ENCODE measurements at places on chromosomes 2 and 18. TPM values are rescaled to one million over a fixed set of nuclear protein-coding genes. Genes with fewer than 3 reads are reported as not detected.
A peak's percentile ranks its signal among the peaks of the same experiment; 100 is the strongest.

COX5B gene
- total RNA-seq: 358 TPM

C2orf15 gene
- total RNA-seq: not detected

ZNF532 gene
- 104 TPM for total RNA-seq

SLC16A14 gene
- total RNA-seq: 0.71 TPM

SETBP1 gene
- total RNA-seq: 68.0 TPM

CYP27A1 gene
- total RNA-seq: 21.9 TPM

DNA sequence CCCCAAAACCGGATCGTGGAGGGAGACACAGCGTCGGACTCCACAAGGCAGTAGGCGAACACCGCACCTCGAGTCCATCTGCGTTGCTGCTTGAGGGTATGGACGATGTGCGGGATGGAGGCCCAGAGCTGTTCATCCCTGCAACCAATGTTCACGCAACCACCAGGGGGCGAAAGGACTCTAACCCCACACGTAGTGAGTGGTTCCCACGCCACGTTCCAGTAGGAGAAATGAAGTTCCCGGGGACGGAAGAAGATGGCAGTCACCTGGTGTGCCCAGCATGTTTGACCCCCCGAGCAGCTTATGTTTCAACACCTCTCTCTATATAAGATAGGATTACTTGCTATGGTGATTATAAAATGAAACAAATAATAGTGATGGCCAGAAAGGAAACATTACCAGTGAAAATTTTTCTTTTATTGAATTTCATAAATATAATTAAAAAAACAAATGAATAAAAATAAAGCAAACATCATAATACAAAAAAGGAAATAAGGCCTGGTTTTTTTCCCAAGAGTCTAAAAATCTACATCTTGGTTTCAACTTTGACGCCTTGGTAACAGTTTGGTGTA, 184.3 kb downstream of the SH3BP4 start:
- H3K4me3 ChIP-seq: no peak overlapping the region
- no peaks in the 10 kb centered on the region for H3K27me3 ChIP-seq
- no peak overlapping the region for H3K27ac ChIP-seq
- H3K4me1 ChIP-seq: no peaks in the 10 kb centered on the region
- H3K36me3 ChIP-seq: no peaks in the 10 kb centered on the region

GRCh38 chr2:68850524-68850923, 20.7 kb downstream of the BMP10 start:
- no peaks in the 10 kb centered on the region for H3K36me3 ChIP-seq
- H3K4me3 ChIP-seq: no peak overlapping the region
- no peaks in the 10 kb centered on the region for H3K4me1 ChIP-seq

- no peaks in the 10 kb centered on the region for H3K4me1 ChIP-seq
- H3K27me3 ChIP-seq: no peaks in the 10 kb centered on the region
- no peak overlapping the region for H3K27ac ChIP-seq
- no peak overlapping the region for H3K4me3 ChIP-seq
- no peak for DNase-seq
Observed at GRCh38 chr2:186308347-186308746, 177.7 kb upstream of the ZC3H15 start.

DNA sequence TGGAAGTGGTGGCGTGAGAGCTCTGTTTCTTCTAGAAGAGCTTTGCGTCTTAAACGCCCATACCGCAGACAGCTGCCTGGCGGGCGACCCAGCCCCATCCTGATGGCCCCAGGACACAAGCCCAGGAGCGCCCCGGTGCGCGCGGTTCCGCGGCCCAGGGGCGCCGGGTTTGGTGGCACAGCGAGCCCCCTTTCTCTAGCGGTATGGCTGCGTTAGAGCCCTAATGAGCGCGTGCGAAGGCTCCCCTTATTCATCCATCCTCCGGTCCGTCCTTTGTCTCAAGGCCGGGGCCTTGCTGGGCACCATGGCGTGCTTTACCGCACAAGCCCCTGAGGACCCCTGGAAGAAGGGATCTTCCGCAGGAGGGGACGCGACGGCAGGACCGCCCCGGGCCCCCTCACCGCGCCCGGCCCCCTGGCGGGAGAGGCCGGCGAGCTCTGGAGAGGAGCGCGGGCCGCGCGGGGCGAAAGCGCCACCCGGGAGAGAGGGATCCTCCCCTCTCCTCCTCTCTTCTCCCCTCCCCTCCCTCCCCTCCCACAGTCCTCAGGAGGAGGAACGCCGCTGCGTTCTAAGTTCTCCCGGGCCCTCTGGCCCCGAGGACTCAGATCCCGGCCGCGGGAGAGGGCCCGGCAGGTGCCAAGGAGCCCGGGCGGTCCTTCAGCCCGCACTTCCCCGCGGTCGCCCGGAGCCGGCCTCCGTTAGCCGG, 626 bp upstream of the SLC1A4 start:
- no peaks in the 10 kb centered on the region for H3K36me3 ChIP-seq
- H3K4me3 ChIP-seq: peak overlapping the region; percentile 52
- H3K27me3 ChIP-seq: no peaks in the 10 kb centered on the region
- peaks cover 27% of the 10 kb centered on the region for H3K4me1 ChIP-seq
- peak; percentile 88 for DNase-seq
- H3K27ac ChIP-seq: peak overlapping the region; percentile 97

- no peak overlapping the region for H3K4me3 ChIP-seq
- no peak for DNase-seq
- H3K27me3 ChIP-seq: no peaks in the 10 kb centered on the region
Observed at GRCh38 chr2:159148901-159149300, 137.6 kb downstream of the WDSUB1 start.

DNA sequence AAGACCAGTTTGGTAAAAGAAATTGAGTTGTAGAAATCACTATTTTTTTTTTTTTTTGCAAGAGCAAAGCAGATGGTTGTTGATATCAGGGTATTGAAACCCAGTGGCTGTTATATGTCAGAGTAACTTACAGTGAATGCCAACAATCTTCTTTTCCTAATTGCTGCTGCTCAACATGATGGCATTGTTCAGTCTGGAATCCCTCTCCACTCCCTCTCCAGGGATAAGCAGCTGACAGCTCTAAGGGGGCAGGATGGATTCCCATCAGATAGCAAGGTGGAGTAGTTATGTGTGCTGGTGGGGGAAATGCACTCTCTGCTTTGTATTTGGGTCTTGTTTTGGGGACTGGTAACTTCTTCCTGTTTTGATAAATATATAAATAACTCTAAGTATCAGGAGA, 200.0 kb downstream of the PIK3C3 start:
- H3K27me3 ChIP-seq: no peaks in the 10 kb centered on the region
- no peak overlapping the region for H3K4me3 ChIP-seq
- no peak overlapping the region for H3K27ac ChIP-seq
- H3K4me1 ChIP-seq: no peaks in the 10 kb centered on the region

DNA sequence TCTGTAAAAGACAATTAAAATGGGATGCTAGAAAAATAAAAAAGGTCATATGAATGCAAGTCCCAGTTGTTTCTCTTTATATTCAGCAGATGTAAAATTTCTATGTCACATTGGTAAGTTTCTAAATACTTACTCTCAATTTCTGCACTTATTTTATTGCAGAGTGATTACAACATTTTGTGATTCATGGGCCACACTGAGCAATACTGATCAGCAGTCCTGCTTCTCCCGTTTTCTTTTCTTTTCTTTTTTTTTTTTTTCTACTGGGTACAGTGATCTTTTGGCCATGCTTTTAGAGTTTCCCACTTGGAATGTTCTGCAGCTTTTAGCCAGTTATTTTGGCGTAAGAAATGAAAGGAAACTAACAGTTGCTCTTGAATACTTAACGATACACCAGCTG, 38.8 kb downstream of the LIMS1 start:
- no peaks in the 10 kb centered on the region for H3K4me1 ChIP-seq
- no peak overlapping the region for H3K4me3 ChIP-seq
- H3K36me3 ChIP-seq: no peaks in the 10 kb centered on the region
- H3K27ac ChIP-seq: peak overlapping the region; percentile 44
- DNase-seq: no peak

GRCh38 chr18:13546638-13547037, 179.7 kb downstream of the FAM210A start:
- DNase-seq: no peak
- H3K27me3 ChIP-seq: no peaks in the 10 kb centered on the region
- H3K4me3 ChIP-seq: no peak overlapping the region
- no peak overlapping the region for H3K27ac ChIP-seq

GRCh38 chr2:95287806-95288205, 9.3 kb upstream of the KCNIP3 start:
- no peak for DNase-seq
- H3K36me3 ChIP-seq: no peaks in the 10 kb centered on the region
- no peak overlapping the region for H3K4me3 ChIP-seq
- H3K4me1 ChIP-seq: no peaks in the 10 kb centered on the region

GRCh38 chr2:74578408-74578807, 23.9 kb downstream of the DOK1 start:
- no peaks in the 10 kb centered on the region for H3K27me3 ChIP-seq
- no peak for DNase-seq
- H3K4me1 ChIP-seq: no peaks in the 10 kb centered on the region
- no peak overlapping the region for H3K27ac ChIP-seq

DNA sequence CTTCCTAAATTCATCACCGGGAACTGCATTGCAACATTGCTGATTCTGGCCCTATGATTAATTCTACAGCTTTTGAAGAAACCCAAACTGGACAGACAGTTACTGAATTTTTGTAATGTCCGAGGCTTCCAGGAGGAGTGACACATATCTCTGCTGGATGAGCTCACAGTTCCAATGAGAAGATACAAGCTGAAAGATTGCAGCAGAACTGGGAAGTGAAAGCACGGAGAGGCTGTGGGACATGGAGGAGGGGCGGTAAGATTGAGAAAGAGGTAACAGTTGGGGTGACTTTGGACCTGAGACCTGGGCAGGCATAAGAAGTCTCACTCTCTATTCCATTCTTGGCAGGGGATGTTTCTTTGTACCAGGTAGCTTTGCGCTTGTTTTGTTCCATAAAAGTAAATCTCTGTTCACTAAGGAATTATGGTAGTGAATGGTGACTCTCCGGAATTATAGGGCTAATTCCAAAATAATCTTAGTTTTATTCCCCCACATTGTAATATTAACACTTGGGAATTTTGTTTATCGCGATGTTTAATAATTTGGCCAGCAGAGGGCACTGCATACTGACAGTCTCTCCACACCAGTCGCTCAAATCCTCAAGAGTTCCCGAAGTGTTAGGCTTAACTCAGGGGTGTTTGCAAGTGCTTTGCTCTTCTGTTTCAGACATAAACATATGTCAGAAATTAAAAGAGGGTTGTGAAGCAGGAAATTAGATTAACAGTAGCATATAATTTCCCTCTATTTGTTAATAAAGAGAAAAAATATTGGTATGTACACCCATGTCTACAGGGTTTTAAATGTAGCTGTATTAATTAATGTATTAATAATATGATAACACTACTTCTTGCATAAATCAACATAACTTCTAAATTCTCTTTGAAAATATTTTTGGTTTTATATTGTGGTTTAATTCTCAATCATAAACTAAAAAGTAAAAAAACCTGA, 201.4 kb downstream of the SOCS6 start:
- no peaks in the 10 kb centered on the region for H3K36me3 ChIP-seq
- DNase-seq: no peak
- H3K27ac ChIP-seq: no peak overlapping the region
- H3K27me3 ChIP-seq: no peaks in the 10 kb centered on the region

- no peak for DNase-seq
- no peak overlapping the region for H3K4me3 ChIP-seq
- H3K27ac ChIP-seq: no peak overlapping the region
- no peaks in the 10 kb centered on the region for H3K4me1 ChIP-seq
- no peaks in the 10 kb centered on the region for H3K36me3 ChIP-seq
Observed at GRCh38 chr2:136394136-136395060, 276.4 kb upstream of the CXCR4 start.

GRCh38 chr18:54268751-54269150, 566 bp upstream of the POLI start:
- peak overlapping the region; percentile 88 for H3K27ac ChIP-seq
- H3K4me1 ChIP-seq: no peaks in the 10 kb centered on the region
- DNase-seq: no peak
- no peaks in the 10 kb centered on the region for H3K27me3 ChIP-seq

DNA sequence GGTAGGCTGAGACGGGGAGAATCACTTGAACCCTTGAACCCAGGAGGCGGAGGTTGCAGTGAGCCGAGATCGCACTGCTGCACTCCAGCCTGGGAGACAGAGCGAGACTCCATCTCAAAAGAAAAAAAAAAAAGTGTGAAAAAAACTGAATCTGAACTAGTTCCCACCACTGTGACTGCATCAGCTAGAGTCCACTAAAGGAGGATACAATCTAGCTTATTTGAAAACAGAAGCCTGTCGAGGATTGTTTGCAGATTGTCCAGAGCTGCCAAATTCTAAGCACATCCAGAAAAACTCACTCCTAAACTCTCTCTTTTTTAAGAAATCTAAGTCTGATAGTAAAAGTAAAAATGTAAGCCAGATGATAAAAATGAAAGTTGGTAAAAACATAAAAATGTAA, 10.6 kb downstream of the GFPT1 start:
- H3K27ac ChIP-seq: no peak overlapping the region
- no peaks in the 10 kb centered on the region for H3K4me1 ChIP-seq
- no peaks in the 10 kb centered on the region for H3K27me3 ChIP-seq
- no peak overlapping the region for H3K4me3 ChIP-seq
- no peak for DNase-seq

- no peaks in the 10 kb centered on the region for H3K36me3 ChIP-seq
- no peak overlapping the region for H3K4me3 ChIP-seq
- no peaks in the 10 kb centered on the region for H3K27me3 ChIP-seq
- H3K27ac ChIP-seq: no peak overlapping the region
Observed at GRCh38 chr2:164737612-164738081, 104.0 kb downstream of the COBLL1 start.

GRCh38 chr2:122414902-122415301, 659.5 kb downstream of the TSN start:
- no peaks in the 10 kb centered on the region for H3K4me1 ChIP-seq
- no peaks in the 10 kb centered on the region for H3K36me3 ChIP-seq
- no peak overlapping the region for H3K27ac ChIP-seq
- no peaks in the 10 kb centered on the region for H3K27me3 ChIP-seq

- no peak overlapping the region for H3K27ac ChIP-seq
- H3K27me3 ChIP-seq: no peaks in the 10 kb centered on the region
- H3K4me3 ChIP-seq: no peak overlapping the region
Observed at GRCh38 chr2:233074106-233074505, 14.0 kb downstream of the INPP5D start.

GRCh38 chr2:136395582-136395981, 277.6 kb upstream of the CXCR4 start:
- H3K36me3 ChIP-seq: no peaks in the 10 kb centered on the region
- no peak overlapping the region for H3K4me3 ChIP-seq
- H3K4me1 ChIP-seq: no peaks in the 10 kb centered on the region
- H3K27me3 ChIP-seq: no peaks in the 10 kb centered on the region
- H3K27ac ChIP-seq: no peak overlapping the region

DNA sequence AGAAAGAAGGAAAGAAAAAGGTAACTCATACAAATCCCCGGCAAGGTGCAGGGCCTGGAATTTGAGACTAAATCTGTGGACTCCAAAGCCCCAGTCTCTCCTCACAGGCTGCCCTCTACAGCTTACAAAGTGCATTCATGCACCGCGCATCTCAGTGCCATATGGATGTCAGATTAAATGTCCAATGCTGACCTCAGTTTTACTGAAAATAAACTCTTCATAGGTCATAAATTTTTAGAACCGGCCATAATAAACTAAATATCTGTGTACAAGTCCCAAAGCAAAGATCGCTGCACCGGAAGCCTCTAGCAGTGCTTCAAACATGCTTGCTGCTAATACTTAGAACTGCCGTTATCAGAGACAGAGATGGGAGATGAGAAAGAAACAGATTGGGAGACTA, 17.7 kb downstream of the ST6GAL2 start:
- no peaks in the 10 kb centered on the region for H3K4me1 ChIP-seq
- no peak overlapping the region for H3K27ac ChIP-seq
- no peaks in the 10 kb centered on the region for H3K27me3 ChIP-seq
- DNase-seq: no peak
- H3K4me3 ChIP-seq: no peak overlapping the region
